HTR-8/SVneo (cell line): ENCODE measurements at places on chromosomes 2 and 18.

DNA sequence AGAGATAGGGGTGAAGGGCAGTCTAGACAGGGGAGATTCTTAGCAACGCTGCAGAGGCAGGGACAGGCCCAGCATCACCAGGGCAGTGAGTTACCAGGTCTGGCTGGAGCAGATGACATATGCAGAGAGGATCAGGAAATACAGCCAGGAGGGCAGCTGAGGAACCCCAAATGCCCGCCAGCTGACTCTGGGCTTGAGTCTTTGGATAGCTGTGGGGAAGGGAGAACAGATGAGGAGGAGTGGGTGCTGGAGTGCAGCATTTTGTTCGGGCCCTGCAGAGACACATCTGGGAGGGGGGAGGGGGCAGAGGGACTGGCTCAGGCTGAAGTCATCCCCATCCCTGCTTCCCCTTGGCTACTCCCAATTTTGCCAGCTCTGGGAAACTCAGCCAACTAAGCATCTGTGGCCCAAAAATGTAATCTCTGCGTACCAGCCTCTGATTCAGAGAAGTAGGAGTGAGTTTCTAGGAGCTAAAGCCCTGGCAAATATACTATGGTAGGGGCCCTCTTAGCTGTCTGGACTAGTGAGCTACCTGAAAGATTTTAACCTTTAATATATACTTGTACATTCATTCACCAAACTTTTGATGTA lies 214.5 kb downstream of the ZBTB7C start:
- no peak for DNase-seq

DNA sequence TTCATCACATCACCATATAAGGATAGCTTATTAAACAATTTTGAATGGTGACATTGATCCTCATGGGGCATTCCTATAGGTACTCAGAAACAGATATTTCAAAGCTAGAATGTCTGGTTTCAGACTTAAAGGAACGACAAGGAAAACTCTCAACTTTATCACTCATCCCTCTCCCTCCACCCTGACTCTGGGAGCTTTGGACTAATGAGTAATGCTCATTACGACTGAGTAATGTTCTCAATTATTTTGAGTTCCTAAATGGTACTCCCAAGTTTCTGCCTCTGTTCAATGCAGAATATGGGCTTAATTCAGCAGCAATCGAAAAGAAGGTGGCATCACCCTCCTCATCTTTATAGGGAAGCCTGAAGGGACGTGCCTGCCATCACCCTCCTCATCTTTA lies 43.4 kb downstream of the RFX8 start:
- no peak for DNase-seq

DNA sequence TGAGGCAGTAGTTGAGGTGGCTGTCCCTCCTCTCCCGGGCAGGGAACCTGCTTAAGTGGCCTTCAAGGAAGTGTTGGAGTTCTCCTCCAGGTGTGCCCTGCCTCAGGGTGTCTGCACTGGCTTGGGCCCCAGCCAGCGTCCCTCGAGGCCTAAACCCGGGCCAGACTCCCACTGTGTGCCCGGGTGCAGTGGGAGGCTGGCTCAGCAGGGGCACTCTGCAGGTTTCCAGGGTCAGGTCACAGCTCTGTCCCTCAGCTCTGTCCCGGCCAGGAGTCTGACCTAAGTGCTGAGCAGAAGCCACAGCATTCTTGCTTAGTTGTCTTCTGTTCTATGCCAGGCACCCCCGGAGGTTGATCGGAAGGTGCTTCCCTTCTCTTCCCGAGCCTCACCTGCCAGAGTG lies 69.0 kb upstream of the OTOS start:
- DNase-seq, result no peak

GRCh38 chr2:147076634-147077033 lies 768.2 kb upstream of the ACVR2A start:
- peak; percentile 8 for DNase-seq

GRCh38 chr2:198254536-198255090 lies 450.2 kb downstream of the PLCL1 start:
- DNase-seq, result no peak

DNA sequence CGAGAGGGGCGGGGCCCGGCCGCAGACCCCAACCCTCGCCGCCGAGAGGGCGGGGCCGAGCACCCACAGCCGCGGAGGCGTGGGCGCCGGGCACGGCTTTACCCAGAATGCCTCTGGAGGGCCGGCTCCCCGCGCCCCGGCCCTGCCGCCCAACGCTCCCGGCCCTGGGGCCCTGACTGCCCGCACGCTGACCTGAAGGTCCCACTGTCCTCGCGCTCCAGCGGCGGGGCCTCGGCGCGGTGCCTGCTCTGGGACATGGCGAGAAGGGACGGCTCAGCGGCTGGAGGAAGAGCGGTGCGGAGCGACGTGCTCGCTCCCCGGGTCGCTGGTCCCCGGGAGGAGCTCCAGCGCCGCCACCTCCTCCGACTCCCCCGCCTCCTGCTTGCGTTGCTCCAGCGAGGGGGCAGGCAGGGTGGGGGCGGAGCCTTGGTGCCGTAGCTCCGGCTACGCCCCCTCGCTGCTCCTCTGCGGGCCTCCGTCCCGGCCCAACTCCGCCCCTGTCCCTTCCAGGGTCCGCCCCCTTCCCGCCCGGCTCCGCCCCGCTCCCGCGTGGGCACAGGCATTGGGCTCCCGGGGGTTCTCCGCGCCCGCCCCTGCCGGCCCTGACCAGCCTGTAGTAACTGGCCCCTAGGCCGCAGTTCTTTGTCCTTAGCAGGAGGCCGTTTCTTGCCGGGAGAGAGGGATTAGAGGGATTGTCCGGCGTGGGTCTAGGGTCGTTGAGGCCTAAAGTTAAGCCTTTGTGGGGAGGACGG lies at the start of the genes PJVK and PRKRA:
PJVK (plus strand) TSS at position 605 of the 752 bp plus-strand sequence. CDS start 2,032 bp downstream, outside the sequence.
PRKRA (minus strand) TSS at position 402 of the 752 bp plus-strand sequence; CDS start at position 257, 145 bp downstream.
- DNase-seq, result peak; percentile 91

GRCh38 chr2:63614983-63615945 lies 26.5 kb downstream of the MDH1 start:
- DNase-seq, result peak; percentile 52

- DNase-seq, result no peak
Observed at GRCh38 chr18:23977719-23978483, 36.7 kb upstream of the TTC39C start.

DNA sequence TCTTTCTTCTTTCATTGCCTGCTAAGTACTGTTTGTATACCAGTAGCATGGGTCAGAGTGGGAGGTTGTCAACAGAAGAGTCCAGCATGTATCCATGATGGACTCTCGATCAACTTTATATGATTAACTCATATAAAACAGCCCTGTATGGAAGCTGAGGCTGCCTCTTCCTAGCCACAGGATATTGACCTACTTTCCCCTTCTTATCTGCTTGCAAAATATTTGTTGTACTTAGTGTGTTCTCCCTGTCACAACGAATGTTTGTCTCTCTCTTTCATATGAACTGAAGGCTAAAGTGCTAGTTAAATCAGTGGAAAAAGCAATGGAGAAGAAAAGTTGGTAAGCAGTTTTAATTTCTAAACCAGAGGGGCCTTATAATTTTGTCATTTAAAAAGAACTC lies 17.8 kb downstream of the MYO1B start:
- no peak for DNase-seq

- DNase-seq, result no peak
Observed at GRCh38 chr2:196330645-196331044, 159.3 kb upstream of the STK17B start.

- DNase-seq, result no peak
Observed at GRCh38 chr2:133411857-133412256, 156.4 kb downstream of the NCKAP5 start.

GRCh38 chr2:158718196-158718585 lies 76.9 kb upstream of the DAPL1 start:
- DNase-seq, result no peak

DNA sequence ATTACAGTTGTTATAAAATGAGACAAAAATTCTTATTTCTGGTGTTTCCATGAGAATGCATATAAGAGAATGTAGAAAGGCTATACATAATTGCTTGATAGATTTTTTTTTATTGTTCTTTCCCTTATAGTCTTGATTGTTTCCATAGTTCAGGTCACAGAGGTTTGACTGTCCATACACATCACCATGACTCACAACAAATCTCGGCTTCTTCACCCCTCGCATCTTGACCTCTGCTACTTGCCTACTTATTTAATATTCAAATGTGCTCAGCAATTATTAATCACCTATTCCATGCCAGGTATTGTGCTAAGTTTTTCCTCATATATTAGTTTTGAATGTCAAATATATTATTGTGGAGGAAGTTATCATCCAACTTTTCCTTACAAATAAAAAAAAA lies 789.6 kb downstream of the RNF144A start:
- no peak for DNase-seq

DNA sequence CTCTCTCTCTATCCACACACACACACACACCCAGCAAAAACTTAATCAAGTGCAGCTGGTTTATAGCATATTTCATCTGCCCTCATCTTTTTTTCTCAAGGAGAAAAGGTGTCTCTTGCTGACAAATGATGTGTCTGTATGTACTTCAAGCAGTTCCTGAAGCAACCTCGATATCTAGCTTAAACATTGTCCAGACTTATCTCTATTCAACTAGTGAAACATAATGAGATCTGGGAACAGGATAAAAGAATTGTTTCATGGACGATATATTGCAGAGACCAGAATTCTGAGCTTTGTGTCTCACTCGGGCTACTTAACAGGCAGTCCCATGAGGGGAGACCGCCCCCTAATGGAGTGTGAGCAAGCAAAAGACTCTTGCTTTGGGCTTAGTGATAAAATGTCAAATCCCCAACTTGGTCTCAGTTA lies 929.2 kb upstream of the SOX11 start:
- DNase-seq, result no peak

GRCh38 chr18:13680612-13681011 lies 45.7 kb downstream of the FAM210A start:
- no peak for DNase-seq

- no peak for DNase-seq
Observed at GRCh38 chr2:27152102-27152795, 3.4 kb downstream of the TCF23 start.

DNA sequence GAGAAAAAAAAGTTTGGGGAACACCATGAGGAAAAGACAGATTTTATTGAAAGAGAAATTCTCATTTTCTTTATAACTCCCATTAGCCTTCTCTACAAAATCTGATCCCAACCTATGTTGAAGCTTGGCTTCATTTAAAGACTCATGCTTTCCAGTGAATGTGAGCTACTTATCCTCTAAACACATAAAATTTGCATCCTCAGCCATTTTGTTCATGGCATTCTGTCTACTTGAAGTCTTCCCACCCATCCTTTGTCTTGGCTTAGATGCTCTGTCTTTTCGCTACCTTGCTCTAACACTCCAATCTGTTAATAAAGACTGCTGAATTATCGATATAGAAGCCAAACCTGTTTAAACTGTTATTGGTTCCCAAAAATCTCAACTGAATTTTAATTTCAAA lies 39.3 kb downstream of the GDF7 start:
- no peak for DNase-seq

DNA sequence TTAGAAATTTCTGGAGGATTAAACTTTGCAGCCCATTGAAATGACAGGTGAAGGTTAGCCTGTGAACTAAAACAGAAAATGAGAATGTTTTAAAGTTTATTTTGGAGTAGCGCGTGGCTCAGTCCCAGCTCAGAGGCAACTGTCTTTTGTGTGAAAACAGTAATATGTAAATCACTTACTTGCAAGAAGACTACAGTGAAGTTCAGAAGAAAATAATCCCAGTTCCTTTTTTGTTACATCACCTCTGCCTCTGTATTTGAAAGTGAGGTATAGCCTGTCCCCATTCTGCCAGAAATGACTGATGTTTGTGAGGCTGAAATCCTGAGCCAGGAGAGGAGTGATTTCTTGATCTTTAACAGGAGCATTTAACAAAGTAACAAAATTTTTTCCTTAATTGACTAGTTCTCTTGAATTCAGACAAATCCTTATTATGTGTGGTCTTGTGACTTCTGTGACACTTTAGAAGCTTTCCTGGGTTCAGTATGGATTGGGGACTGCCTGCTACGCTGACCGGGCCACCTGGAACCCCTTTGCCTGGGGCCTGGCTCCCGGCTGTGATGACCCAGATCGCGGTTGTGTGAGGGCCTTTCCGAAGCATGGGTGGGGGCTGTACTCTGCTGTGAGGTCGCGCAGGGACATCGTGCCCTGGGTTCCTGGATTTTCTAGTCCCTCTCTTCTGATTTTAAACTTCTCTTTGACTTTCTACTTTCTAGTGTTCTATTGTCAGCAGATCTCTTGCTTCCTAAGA lies 24.3 kb downstream of the TRAPPC12 start:
- DNase-seq, result no peak

DNA sequence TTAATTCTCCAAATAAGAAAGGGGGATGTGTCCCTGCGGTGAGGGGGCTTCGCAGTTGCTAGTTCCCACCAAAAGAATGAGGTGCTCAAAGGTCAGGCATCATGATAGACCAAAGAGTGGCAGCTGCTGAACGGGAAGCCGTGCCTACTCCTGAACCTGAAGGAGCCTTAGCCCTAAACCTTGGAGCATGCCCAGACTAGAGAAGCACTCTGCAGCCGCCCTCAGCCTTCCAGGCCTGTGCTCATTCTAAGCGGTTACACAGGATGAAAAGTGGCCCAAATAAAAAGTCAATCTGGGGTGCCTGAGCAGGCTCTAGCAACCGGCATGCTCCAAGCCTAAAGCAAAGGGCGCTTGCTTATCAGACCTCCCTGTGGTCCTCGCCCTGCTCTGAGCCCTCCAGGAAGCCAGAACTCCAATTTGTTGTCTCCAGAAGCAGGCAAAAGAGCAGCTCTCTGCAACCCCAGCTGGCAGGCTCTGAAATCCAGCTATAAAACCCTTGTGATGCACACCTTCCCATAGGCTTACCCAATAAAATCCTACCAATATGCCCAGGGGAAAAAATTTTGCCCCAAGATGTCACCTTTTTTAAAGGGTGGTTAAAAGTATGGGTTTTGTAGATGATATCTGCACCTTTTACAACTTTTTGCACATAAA lies 17.5 kb downstream of the UXS1 start:
- DNase-seq, result no peak

GRCh38 chr2:168738062-168738461 lies 64.4 kb upstream of the NOSTRIN start:
- no peak for DNase-seq
